Iris pigment epithelial cell (primary cell): ENCODE measurements at places on chromosomes 12 and 14.

- DNase-seq: peak; percentile 63
Observed at GRCh38 chr14:96362071-96362964, 823 bp downstream of the ATG2B start.

DNA sequence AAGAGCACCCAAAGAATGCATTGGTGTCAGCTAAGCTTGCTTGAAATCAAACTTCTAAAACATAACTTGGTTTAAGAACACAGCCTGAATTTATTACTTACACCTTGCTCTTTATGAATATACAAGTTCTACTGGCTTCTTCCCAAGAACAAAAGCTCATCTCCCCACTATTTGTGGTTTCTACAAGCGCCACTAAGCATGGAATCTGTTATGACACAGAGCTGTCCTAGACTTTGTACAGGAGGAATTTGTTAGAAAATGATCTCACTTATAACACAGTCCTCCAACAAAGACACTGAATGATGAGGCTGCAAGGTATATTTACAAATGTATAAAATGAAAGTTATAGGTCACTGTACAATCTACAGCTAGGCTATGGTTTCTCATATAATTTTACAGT is 452.1 kb downstream of the BCAT1 start:
- peak; percentile 87 for DNase-seq

- peak; percentile 80 for DNase-seq
Observed at GRCh38 chr12:15782667-15783066, 6.5 kb downstream of the EPS8 start.

- DNase-seq: peak; percentile 87
Observed at GRCh38 chr12:22467190-22467589, 77.2 kb downstream of the C2CD5 start.

GRCh38 chr14:59844186-59844812 is 26.3 kb downstream of the RTN1 start:
- no peak for DNase-seq

DNA sequence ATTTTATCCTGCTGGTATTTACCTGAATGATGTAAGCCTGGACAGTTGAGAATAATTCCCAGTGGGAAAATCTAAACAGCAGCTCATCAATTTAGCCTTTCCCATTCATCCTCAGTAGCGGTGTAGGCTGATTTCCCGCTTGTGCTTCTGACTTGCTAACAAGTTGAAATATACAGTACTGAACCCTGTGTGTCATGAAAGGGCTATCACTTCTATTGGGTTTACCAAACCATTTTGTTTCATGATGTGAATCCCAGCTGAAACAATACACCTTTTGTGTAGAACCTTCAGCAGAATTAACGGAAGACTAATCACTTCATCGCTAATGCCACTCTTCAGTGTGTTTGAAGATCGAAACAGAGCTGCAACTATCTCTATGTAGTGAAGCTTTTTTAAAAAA is 88.4 kb downstream of the POLR3B start:
- DNase-seq: no peak

DNA sequence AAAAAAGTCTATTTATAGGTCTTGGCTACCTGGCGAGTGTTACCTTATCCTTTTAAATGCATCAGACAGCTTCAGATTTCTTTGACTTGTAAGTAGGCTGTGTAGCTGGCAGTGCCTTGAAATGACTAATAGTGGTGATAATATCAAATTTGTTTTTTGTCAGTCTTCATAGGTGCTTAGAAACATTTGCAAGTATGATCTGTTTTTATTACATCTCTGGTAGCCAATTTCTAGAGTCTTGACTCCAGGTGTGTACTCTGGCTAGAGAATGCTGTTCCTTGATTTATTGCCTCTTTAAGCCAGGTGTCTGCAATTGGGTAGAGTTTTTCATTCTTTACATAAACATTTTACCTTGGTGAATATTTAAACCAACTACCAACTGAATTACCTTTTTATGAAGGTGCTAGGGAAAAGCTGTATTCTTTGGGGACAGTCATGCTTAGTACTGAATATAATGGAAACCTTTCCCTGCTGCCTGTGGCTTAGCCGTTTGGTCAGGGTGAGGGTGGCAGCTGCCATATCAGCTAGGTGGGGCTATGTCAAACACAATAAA is 32.6 kb downstream of the MLXIP start:
- no peak for DNase-seq

DNA sequence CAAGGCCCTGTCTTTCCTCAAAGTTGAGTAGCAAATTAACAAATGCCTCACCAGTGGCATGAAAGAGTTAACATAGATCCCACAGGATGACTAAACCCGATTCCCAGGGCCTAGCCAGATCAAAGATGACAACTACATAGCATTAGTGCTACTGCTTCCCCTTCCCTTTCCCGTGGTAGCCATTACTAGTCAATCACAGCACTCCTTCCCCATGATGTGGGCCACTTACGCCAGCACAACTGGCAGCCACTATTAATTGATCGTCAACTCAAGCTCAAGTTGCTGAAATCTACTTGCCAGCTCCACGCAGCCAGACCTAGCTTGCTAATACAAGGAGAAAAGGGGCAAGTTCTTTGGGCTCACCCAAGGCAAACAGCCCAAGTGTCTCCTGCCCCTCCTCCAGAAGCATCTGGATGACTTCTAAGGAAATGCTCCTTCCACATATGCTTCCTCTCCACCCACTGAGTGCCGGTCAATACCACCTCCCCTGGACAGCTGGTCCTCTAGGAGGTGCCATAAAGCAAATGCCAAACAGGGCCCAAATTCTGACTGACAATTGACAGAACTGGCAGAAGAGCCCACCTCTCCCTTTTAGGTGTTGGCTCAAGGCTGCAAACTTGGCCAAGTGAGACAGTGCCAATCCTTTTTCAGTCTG is 72.6 kb downstream of the NUAK1 start:
- no peak for DNase-seq

DNA sequence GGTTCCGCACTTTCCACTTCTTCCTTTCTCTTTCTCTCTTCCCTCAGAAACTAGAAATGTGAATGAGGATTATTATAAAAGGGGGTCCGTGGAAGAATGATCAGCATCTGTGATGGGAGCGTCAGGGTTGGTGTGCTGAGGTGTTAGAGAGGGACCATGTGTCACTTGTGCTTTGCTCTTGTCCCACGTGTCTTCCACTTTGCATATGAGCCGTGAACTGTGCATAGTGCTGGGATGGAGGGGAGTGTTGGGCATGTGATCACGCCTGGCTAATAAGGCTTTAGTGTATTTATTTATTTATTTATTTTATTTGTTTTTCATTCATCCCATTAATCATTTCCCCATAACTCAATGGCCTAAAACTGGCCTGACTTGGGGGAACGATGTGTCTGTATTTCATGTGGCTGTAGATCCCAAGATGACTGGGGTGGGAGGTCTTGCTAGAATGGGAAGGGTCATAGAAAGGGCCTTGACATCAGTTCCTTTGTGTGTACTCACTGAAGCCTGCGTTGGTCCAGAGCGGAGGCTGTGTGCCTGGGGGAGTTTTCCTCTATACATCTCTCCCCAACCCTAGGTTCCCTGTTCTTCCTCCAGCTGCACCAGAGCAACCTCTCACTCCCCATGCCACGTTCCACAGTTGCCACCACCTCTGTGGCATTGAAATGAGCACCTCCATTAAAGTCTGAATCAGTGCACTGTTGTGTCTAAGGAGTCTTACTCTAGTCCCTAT is 4.6 kb upstream of the ATN1 start:
- no peak for DNase-seq

DNA sequence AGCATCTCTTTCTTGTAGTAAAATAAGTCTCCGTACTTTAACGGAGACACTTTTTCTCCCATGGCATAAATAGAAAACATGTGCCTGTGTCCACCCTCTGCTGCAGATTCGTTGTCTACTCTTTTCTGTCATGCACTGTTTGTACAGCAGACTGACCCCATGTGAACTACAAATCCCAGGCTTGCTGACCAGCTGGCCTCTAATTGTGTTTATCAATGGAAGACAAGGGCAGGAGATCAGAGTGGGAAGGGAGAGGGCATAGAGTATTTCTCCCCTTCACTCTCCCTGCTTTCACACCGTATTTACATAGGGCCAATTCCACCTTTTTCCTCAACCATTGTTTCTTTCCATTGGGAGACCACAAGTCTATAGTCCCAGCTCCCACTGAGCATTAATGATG is 31.0 kb upstream of the TMTC2 start:
- DNase-seq: no peak

DNA sequence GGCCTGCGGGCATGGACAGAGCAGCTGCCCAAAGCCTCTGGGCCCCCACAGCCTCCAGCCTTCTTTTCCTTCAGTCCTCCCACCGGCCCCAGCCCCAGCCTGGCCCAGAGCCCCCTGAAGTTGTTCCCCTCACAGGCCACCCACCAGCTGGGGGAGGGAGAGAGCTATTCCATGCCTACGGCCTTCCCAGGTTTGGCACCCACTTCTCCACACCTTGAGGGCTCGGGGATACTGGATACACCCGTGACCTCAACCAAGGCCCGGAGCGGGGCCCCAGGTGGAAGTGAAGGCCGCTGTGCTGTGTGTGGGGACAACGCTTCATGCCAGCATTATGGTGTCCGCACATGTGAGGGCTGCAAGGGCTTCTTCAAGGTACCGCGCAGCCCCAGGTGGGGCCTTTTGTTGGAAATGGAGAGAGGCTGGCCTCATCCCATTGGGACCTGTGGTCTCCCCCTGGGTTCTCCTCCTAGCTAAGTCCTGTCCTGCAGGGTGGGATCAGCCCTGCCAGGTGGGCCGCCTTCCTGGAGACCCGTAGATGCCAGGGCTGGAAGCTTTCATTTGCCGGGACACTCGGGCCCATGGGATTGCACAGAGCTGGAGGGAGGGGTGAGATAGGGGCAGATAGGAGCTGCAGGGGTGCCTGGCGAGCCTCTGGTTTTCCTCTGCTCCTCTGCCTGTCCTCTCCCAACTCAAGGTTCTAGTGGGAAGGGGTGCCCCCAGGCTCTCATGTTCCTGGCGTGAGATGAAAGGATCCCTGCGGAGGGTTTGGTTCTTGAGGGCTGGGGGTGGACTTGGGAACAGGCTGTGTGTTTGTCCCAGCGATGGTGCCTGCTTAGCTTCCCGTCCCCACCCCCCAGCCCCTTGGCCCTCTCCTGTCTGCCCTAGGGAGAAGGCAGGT is 3.8 kb downstream of the NR4A1 start:
- DNase-seq: no peak

DNA sequence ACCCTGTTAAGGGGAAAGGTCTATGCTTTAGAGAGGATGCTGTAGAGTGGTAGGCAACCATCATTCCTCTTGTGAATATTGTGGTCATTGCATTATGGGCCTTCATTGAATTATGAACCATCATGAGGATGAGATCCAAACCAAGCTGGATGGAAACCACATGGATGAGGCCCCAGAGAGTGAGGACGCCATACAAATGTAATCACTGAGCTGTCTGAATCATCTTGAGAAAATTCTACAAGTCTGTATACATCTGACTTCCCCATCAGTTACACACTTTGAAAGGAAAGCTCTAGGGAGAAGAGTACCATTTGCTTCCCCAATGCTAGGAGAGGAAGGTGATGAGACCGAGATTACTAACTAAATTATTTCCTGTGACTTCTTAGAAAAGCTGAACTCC is 172.9 kb downstream of the CACNA1C start:
- DNase-seq: no peak

DNA sequence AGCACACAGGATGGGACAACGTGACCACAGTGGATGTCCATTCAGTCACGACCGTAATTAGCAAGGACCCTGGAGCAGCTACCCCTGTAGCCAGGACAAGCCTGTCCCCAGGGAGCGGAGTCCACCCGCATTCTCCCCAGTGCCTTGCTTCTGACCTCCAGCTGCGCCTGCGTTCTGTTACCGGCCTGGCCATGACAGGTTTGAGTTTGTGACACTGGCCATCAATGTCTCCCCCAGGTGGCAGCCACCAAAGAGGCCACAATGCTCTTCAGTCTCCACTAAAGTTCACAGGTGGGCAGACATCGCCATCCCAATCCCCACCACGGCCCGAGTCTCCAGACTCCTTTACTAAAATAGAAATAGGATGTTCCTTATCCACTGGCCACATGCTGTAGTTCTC is 96.7 kb downstream of the TMEM132D start:
- DNase-seq: no peak

DNA sequence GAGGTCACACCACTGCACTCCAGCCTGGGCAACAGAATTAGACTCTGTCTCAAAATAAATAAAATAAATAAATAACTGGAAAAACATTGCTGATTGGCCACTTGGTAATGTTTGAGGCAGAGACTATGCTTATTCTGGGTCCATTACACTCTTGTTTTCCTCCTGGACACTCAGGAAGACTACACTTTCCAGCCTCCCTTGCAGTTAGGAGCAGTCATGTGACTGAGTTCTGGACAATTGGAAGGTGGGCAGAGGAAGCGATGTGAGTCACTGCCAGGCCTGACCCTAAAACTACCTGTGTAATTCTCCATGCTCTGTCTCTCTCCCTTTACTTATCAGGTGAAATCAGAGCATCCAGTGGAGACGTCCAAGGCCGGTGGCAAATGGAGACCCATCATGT is 74.4 kb downstream of the VCPKMT start:
- DNase-seq: no peak

DNA sequence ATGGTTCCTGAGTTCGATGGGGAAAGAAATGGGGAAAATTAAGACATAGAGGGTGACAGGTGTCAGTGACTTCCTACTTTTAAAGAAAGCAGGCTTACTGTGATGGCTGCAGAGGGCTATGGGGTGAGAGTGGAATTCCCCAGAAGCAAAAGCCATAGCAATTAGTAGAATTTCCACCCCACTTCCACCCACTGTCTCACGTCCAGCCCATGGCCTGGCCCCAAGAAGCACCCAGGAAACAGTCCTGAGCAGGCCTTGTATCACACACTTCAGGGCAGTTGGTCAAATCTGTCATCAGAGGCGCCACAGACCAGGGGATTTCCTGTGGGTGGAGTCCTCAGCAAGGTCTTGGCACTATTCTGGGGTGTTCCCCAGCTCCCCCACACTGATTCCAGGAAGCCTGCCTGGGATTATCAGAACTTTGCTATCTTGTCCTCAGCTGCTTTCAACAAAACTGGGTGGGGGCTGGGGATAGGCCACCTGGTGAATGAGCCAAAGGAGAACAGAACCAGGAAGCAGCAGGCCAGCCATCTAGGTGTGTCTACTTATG is 120.1 kb upstream of the CCND2 start:
- DNase-seq: no peak

GRCh38 chr14:51844081-51844881 is 16.1 kb upstream of the GNG2 start:
- DNase-seq: no peak

DNA sequence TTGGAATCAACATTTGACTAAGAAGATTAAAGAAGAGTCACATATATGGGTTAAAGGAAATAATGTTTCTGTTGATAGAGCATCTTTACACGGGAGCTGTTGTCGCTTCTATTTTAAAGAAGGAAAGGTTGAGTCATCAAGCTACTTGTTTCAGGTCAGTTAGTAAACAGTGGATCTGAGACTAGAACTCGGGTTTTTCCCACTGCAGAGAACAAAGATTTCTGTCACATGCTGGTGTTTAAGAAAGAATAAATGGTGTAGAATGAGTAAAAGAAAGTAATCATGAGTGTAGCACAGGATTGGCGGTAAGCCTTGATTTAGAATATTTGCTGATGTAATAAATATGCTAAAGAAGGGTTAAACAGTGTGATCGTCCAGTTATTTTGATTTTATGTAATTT is 455.5 kb downstream of the AEBP2 start:
- peak; percentile 73 for DNase-seq

GRCh38 chr12:85821206-85821605 is 15.0 kb downstream of the RASSF9 start:
- no peak for DNase-seq

GRCh38 chr14:89635615-89636014 is 218.6 kb upstream of the FOXN3 start:
- DNase-seq: peak; percentile 69

- peak; percentile 56 for DNase-seq
Observed at GRCh38 chr12:106123551-106124081, 15.1 kb downstream of the NUAK1 start.
